CD8-positive, alpha-beta memory T cell (primary cell): ENCODE measurements at places on chromosomes 7 and 10. TPM values are rescaled to one million over a fixed set of nuclear protein-coding genes. Genes with fewer than 3 reads are reported as not detected.
A peak's percentile ranks its signal among the peaks of the same experiment; 100 is the strongest.

GRCh38 chr10:1594372-1595241 lies 142.7 kb downstream of the ADARB2 start:
- H3K27me3 ChIP-seq: no peaks in the 10 kb centered on the region
- H3K4me1 ChIP-seq: no peaks in the 10 kb centered on the region
- no peaks in the 10 kb centered on the region for H3K36me3 ChIP-seq
- no peak overlapping the region for H3K27ac ChIP-seq
- no peak for DNase-seq
- no peak overlapping the region for H3K4me3 ChIP-seq

- no peak overlapping the region for H3K4me3 ChIP-seq
- no peaks in the 10 kb centered on the region for H3K4me1 ChIP-seq
- no peak overlapping the region for H3K27ac ChIP-seq
- H3K36me3 ChIP-seq: no peaks in the 10 kb centered on the region
- H3K27me3 ChIP-seq: no peaks in the 10 kb centered on the region
These were observed 61.8 kb downstream of the PTPRN2 start for GRCh38 chr7:158525648-158526484.

DNA sequence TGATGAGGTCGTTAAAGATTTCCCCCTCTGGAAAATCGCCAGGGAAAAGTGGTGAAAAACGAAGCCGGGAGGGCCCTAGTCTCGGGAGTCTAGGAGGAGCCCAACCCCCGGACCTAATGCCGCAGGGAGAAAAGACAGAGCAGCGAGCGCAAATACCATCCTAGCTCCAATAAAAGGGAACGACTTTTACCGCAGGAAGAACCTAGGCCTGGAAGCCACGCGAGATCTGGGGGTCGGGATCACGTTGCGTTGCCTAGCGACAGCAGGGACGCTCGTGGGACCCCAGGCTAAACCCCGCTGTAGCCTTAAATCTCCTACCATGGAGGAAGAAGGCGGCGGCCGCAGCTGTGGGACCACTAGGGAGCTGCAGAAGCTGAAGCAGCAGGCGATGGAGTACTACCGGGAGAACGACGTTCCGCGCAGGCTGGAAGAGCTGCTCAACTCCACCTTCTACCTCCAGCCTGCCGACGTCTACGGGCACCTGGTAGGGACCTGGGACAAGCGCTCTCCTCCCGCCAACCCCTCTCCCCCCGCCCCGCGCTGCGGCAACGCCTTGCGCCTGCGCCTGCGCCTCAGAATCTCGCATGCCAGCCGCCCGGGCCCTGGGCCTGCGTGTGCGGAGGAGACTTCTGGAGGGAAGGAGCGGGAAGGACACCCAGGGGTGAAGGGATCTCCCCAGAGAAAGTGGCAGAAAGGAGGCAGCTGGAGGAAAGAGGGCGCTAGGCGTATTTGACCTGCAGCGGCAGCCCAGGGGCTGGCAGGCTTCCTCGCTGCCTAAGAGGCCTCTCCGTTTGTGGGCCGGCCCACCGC lies at the start of gene ENO4:
Gene ENO4 (plus strand): TSS at position 252 of the 810 bp plus-strand sequence. CDS start 68 bp downstream, at position 320.
- H3K36me3 ChIP-seq: no peaks in the 10 kb centered on the region
- no peak within 1 kb of the TSS for H3K27ac ChIP-seq
- no peak for DNase-seq
- no peaks in the 10 kb centered on the region for H3K27me3 ChIP-seq
- no peaks in the 10 kb centered on the region for H3K4me1 ChIP-seq
- no peak within 1 kb of the TSS for H3K4me3 ChIP-seq

DNA sequence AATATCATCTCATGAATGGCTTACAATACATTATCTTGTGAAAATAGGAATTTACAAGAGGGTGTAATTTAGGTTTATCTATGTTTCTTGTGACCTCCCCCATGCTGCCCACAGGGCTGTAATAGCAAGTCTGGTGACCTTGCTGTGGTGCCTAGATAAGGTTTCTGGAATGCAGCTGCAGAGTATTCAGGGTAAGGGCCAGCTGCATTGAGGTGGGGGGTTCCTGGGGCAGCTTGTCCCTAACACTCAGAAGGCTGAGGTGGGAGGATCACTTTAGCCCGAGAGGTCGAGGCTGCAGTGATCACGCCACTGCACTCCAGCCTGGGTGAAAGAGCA lies 5.3 kb upstream of the DHTKD1 start:
- no peaks in the 10 kb centered on the region for H3K4me1 ChIP-seq
- no peak overlapping the region for H3K4me3 ChIP-seq
- H3K27me3 ChIP-seq: no peaks in the 10 kb centered on the region
- no peak overlapping the region for H3K27ac ChIP-seq
- H3K36me3 ChIP-seq: no peaks in the 10 kb centered on the region
- no peak for DNase-seq

DNA sequence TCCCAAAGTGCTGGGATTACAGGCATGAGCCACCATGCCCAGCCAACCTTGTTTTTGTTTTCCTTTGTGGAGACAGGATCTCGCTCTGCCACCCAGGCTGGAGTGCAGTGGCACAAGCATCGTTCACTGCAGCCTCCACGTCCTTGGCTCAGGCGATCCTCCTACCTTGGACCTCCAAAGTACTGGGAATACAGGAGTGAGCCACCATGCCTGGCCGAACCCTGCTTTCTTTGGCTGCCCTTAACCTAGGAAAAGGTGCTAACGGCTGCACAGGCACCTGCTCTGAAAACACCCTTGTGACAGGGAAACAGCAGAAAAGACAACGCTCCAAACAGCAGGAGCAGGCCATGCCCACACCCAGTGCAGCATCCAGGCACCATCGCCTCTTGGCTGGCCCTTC lies 71.9 kb downstream of the OAT start:
- H3K4me3 ChIP-seq: no peak overlapping the region
- H3K27me3 ChIP-seq: no peaks in the 10 kb centered on the region
- no peak overlapping the region for H3K27ac ChIP-seq
- no peak for DNase-seq
- H3K4me1 ChIP-seq: no peaks in the 10 kb centered on the region
- no peaks in the 10 kb centered on the region for H3K36me3 ChIP-seq

Gene COBL
- not detected for total RNA-seq

Gene LIPK
- not detected for total RNA-seq

- H3K27me3 ChIP-seq: no peaks in the 10 kb centered on the region
- peaks cover 44% of the 10 kb centered on the region for H3K36me3 ChIP-seq
- peaks cover 22% of the 10 kb centered on the region for H3K4me1 ChIP-seq
- no peak for DNase-seq
- H3K4me3 ChIP-seq: no peak overlapping the region
- no peak overlapping the region for H3K27ac ChIP-seq
These were observed 10.6 kb downstream of the VIM start for GRCh38 chr10:17238445-17239291.

GRCh38 chr10:55203319-55203718 lies 402.3 kb upstream of the PCDH15 start:
- DNase-seq: no peak
- H3K4me1 ChIP-seq: no peaks in the 10 kb centered on the region
- H3K36me3 ChIP-seq: no peaks in the 10 kb centered on the region

Gene PUS7
- total RNA-seq: 31.6 TPM

GRCh38 chr10:88853155-88853881 lies 1.7 kb upstream of the ANKRD22 start:
- no peak for DNase-seq
- peaks cover 5% of the 10 kb centered on the region for H3K27me3 ChIP-seq

Gene SP8
- total RNA-seq: not detected

- peak overlapping the region; percentile 73 for H3K27ac ChIP-seq
- H3K4me1 ChIP-seq: peaks cover 88% of the 10 kb centered on the region
- H3K4me3 ChIP-seq: peak overlapping the region; percentile 64
- no peaks in the 10 kb centered on the region for H3K36me3 ChIP-seq
- H3K27me3 ChIP-seq: no peaks in the 10 kb centered on the region
- DNase-seq: peak; percentile 26
These were observed 67.6 kb downstream of the STK17A start for GRCh38 chr7:43650457-43651052.

- DNase-seq: no peak
- H3K4me1 ChIP-seq: no peaks in the 10 kb centered on the region
- H3K27ac ChIP-seq: no peak overlapping the region
These were observed 69.9 kb upstream of the GTF2I start for GRCh38 chr7:74587435-74588126.

Gene ACBD5
- 19.2 TPM for total RNA-seq

- no peak for DNase-seq
- no peak overlapping the region for H3K4me3 ChIP-seq
- H3K27ac ChIP-seq: no peak overlapping the region
- no peaks in the 10 kb centered on the region for H3K27me3 ChIP-seq
These were observed 142.0 kb upstream of the AGK start for GRCh38 chr7:141409219-141409618.
